ENCODE measurements at places on chromosomes 2 and 18. TPM values are rescaled to one million over a fixed set of nuclear protein-coding genes. Genes with fewer than 3 reads are reported as not detected.

The ARHGEF33 gene
- total RNA-seq, result 0.71 TPM

The GREB1 gene
- 7.2 TPM for total RNA-seq

The IL36G gene
- 0.31 TPM for total RNA-seq

The EFHD1 gene
- total RNA-seq, result 7.0 TPM

The CD207 gene
- total RNA-seq, result 0.13 TPM

The ANKRD30BL gene
- 0.22 TPM for total RNA-seq

The GALR1 gene
- total RNA-seq, result under 0.01 TPM

All from muscle of leg (tissue), 16 donors.